Thoracic aorta (tissue), 2 donors: ENCODE measurements at places on chromosomes 1 and 21. TPM values are rescaled to one million over a fixed set of nuclear protein-coding genes. Genes with fewer than 3 reads are reported as not detected.

DNA sequence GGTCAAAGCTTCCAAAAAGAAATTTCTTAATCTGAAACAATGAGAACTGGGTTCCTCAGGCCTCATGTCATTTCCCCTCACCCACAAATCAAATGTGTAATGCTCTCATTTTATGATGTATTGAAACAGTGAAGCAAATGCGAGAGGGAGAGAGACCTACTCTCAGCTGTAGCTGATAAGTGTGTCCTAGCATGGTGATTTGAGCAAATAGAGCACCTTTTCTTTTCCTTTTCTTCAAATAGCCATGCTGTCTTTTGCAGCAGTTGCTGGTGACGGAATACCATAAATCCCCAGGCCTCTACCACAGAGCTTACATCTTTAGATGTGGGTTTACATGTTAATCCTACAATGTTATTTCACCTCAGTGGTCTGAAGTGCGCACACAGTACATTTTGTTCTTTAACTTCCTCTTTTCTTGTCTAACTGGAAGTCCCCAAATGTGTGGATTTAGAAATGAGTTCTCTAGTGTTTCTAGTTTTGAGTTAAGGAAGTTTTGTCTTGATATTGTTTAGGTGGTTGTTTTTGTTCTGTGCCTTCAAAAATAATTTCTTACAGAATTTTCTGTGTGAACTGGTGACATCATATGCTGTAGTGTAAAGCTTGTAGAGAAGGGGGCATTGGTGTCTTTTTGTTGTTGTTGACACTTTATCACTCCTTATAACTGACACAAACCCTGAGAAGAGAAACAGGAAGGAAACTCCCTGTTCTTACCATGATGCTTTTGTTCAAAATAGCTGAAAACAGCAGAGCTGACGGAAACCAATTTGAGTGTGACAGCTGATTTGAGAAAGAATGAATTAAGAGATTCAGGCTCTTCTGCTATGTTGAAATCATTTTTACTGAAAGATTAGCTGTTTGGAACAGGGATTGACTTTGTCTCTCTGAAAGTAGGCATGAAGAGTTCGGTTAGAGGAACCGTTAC lies 12.2 kb downstream of the SMAP2 start:
- no peak for DNase-seq

- no peak for DNase-seq
Observed at GRCh38 chr21:39776589-39776988, 31.6 kb downstream of the IGSF5 start.

GRCh38 chr1:179824265-179824664 lies 53.3 kb downstream of the TOR1AIP2 start:
- no peak for DNase-seq

DNA sequence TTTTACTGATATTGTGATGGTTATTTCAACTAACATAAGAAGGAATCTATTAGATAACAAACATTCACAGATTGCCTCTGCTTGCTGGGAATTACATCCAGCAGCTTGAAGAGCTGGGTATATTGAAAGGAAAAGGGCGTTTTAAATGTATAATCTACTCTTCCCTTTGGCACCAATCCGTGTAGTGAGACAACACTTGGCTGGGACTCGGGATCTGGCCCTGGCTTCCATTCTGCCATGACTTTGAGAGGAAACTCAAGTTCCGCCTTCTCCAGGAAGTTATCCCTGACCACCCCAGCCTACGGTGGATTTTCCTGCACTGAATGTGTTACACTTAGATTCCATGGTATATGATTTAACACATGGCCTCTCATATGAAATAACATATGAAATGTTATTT lies 86.9 kb upstream of the UBE2U start:
- DNase-seq, result no peak

CRYAA gene
- total RNA-seq, result not detected
